Colonic mucosa (tissue), 4 donors: ENCODE measurements at places on chromosomes 3 and 15.

DNA sequence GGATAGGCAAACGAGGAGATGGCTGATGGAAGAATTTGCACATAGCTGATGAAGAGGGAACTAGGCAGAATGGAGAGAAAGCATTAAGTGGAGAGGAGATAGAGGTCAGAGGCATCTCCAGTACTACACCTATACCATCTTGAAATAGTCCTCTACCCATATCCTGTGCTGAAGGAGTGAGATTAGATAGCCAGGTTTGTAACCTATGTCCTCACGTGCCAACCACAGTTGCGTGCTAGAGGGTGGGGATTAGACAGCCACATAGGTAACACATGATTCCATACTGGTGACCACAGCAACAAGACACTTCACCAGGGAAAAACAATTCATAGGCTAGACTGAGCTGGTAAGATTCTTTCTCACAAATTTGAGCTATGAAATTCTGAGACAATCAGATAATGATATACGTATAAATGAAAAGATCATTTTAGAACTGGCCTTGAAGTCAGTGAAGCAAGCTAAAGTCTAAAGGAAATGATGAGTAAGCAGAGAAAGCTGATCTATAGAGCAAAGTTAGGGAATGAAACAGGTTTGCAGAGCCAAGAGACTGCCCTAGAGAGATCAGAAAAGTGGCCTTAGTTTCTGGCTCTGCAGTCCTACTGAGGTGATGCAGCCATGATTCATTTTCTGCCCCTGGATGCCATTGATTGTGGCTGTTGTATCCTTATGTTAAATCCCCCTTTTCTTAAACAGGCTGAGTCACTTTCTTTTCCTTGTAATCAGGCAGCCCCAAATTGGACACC is 17.7 kb downstream of the MYNN start:
- no peak for DNase-seq
- no peaks in the 10 kb centered on the region for H3K4me1 ChIP-seq
- H3K4me3 ChIP-seq = no peak overlapping the region
- peaks cover 6% of the 10 kb centered on the region for H3K36me3 ChIP-seq
- no peaks in the 10 kb centered on the region for H3K27me3 ChIP-seq

DNA sequence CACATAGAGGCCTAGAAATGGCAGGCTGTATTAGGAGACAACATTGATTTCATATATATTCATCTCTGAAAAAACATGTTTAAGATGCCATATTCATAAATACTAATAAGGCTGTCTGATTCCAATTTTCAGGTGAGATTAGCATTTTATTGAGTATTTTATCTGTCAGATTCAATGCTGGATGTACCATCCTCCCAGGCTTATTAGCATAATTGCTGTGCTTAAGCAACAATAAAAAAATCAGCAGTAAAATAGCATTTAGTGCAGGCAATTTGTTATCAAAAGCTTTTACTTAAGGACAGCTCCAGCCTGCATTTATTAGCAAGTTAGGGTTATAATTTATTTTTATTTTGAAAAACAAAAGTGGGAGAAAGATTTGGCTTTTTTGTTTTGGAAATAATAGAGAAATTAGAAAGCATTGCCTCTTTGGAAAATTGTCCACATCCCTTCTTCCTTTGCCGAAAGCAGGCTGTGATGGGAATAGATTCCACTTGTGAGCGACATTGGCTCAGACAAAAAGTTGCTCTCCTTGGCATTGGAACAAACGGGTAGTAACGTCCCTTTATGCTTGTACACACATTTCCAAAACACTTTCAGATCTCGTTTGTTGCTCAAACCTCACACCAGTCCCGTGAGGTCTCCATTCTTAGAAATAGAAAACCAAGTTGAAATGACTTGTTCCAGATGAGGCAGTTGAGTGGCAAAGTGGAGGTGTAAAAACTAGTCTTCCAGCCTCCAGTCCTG is 134.0 kb downstream of the LPP start:
- H3K4me3 ChIP-seq = no peak overlapping the region
- no peaks in the 10 kb centered on the region for H3K27me3 ChIP-seq

DNA sequence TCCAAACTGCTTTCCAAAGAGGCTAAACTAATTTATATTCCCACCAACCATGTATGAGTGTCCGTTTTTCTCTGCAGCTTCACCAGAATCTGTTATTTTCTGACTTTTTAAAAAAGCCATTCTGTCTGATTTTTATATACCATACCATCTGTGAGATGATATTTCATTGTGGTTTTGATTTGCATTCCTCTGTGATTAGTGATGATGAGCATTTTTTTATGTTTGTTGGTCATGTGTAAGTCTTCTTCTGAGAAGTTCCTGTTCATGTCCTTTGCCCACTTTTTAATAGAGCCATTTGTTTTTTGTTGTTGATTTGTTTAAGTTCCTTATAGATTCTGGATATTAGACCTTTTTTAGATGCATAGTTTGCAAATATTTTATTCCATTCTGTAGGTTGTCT is 179.4 kb upstream of the ALCAM start:
- H3K27me3 ChIP-seq = no peaks in the 10 kb centered on the region
- H3K4me3 ChIP-seq = no peak overlapping the region
- H3K4me1 ChIP-seq = no peaks in the 10 kb centered on the region
- DNase-seq = no peak
- H3K36me3 ChIP-seq = no peaks in the 10 kb centered on the region
- no peak overlapping the region for H3K27ac ChIP-seq

- H3K4me1 ChIP-seq = no peaks in the 10 kb centered on the region
- H3K36me3 ChIP-seq = no peaks in the 10 kb centered on the region
- no peak overlapping the region for H3K27ac ChIP-seq
These were observed 21.4 kb upstream of the GPR171 start for GRCh38 chr3:151224268-151224866.

- peaks cover 5% of the 10 kb centered on the region for H3K4me1 ChIP-seq
- no peaks in the 10 kb centered on the region for H3K36me3 ChIP-seq
- no peak for DNase-seq
- no peak overlapping the region for H3K27ac ChIP-seq
- H3K27me3 ChIP-seq = no peaks in the 10 kb centered on the region
These were observed 8.5 kb downstream of the TNK2 start for GRCh38 chr3:195899701-195900435.

DNA sequence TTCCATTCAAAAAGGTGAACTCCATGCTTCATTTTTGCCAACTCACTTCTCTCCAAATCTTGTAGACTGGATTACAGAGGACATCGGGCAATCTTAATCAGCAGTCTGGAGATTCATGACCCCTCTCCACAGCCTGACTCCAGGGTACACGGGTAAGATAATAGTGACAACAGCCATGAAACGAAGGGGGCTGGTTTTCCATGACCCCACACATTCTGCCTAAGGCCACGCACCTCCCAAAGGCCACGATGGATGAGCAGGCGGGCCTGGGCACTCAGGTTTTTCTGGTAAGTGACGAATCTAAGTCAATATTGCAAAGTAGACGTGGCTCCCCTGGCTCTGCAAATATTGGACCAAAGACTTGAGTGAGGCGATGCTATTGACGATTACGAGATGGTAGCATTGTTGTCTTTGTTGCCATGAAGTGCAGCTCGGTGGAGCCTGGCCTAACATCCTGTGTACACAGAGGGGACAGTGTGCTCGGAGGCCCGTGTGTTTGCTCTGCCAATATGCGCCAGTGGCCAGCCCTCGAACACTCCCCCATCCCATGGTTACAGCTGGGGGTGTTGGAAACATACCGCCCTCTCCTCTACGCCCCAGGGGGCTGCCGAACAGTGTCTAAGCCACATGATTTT is 119.1 kb downstream of the OPA1 start:
- H3K27ac ChIP-seq = no peak overlapping the region
- H3K4me1 ChIP-seq = no peaks in the 10 kb centered on the region
- no peak for DNase-seq
- no peaks in the 10 kb centered on the region for H3K27me3 ChIP-seq
